ENCODE measurements at places on chromosomes 12 and 14. TPM values are rescaled to one million over a fixed set of nuclear protein-coding genes. Genes with fewer than 3 reads are reported as not detected.

GRCh38 chr12:108162207-108162606 lies 33.1 kb downstream of the WSCD2 start:
- no peak overlapping the region for H3K27ac ChIP-seq
- DNase-seq = no peak
- H3K27me3 ChIP-seq = no peaks in the 10 kb centered on the region

DNA sequence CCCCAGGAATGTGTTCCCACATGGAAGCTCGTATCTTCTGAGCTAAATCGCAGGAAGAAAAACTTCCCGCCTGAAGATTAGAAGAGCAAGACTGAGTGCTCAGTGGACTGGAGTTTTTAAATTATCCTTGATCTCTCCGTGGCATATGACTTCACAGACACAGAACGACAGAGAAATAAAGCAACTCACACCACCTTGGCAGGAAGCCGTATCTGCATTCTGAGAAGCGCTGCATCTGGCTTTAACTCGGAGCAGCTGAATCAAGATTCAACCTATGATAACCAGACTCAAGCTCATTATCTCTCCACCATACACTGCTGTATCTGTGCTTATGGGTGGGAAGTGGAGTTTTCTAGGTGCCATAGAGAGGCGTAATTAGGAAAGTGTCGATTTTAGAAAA lies 1482.7 kb downstream of the AACS start:
- no peak overlapping the region for H3K4me3 ChIP-seq
- H3K27ac ChIP-seq = no peak overlapping the region
- H3K27me3 ChIP-seq = no peaks in the 10 kb centered on the region

The MGP gene
- not detected for polyA plus RNA-seq

GRCh38 chr14:31084385-31084784 lies 58.2 kb upstream of the STRN3 start:
- H3K4me3 ChIP-seq = no peak overlapping the region
- DNase-seq = no peak
- H3K27ac ChIP-seq = no peak overlapping the region
- no peaks in the 10 kb centered on the region for H3K4me1 ChIP-seq

GRCh38 chr14:68593806-68594536 lies 198.9 kb downstream of the ZFP36L1 start:
- H3K4me1 ChIP-seq = peaks cover 1% of the 10 kb centered on the region
- H3K4me3 ChIP-seq = no peak overlapping the region
- no peaks in the 10 kb centered on the region for H3K27me3 ChIP-seq

The KICS2 gene
- 5.6 TPM for polyA plus RNA-seq

- H3K4me3 ChIP-seq = no peak overlapping the region
- H3K36me3 ChIP-seq = no peaks in the 10 kb centered on the region
- H3K27ac ChIP-seq = no peak overlapping the region
- no peaks in the 10 kb centered on the region for H3K27me3 ChIP-seq
These were observed 101.3 kb downstream of the CACNA1C start for GRCh38 chr12:2154050-2154449.

The TSPAN8 gene
- polyA plus RNA-seq = not detected

GRCh38 chr12:86730233-86730632 lies 474.0 kb upstream of the MGAT4C start:
- H3K27me3 ChIP-seq = no peaks in the 10 kb centered on the region
- DNase-seq = no peak
- no peak overlapping the region for H3K27ac ChIP-seq
- no peaks in the 10 kb centered on the region for H3K4me1 ChIP-seq

The TAS2R14 gene
- polyA plus RNA-seq = 0.67 TPM

All from H1 (cell line).